ENCODE measurements at places on chromosomes 5 and 9. TPM values are rescaled to one million over a fixed set of nuclear protein-coding genes. Genes with fewer than 3 reads are reported as not detected.

SKP1 gene
- total RNA-seq, result 256 TPM

DNA sequence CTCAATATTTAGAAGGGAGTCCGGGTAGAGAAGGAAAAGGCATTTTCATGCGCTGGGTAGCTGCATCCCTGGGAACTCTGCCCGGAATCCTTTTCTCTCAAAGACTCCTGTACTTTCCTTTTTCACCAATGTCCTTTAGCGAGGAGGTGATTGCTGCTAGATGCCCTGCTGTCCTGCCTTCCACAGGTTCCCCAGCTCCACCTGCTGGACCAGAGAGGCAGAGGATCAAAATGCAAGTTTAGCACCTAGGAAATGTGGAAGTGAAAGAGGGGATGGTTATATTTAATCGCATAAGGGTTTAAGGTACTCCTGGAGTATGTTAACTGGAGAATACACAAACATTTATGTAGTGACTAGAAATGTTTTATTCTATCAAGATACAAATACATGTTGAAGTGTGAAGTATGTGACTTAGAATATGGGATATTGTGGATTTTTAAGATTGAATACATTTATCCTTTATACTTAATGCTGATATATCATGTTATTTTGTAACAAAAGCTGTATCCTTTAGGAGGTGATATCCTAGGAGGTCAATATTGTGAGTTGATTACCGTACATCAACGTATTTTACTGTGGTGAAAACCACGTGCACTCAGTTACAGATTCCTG lies 145.7 kb downstream of the ARHGAP26 start:
- no peak overlapping the region for H3K4me3 ChIP-seq
- H3K27ac ChIP-seq, result no peak overlapping the region
- DNase-seq, result no peak
- no peaks in the 10 kb centered on the region for H3K4me1 ChIP-seq
- no peaks in the 10 kb centered on the region for H3K27me3 ChIP-seq

DNA sequence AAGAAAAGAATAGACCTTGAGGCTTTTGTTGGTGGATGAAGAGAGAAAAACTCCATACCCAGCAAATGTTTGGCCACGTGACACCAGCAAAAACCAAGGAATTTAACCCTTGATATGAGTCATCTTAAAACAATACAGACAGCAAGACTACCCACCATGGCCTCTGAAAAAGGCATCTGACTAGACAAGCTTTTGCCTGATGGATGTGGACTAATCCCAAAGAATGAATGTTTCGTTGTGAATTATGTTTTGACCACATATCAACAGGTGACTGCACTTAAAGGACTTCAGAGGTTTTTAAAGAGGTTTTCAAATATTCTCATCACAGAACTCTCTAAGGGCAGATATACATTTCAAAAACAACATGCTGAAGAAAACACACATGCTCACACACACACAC lies 33.0 kb upstream of the SLC1A3 start:
- H3K27me3 ChIP-seq, result no peaks in the 10 kb centered on the region
- H3K4me1 ChIP-seq, result peaks cover 12% of the 10 kb centered on the region
- H3K36me3 ChIP-seq, result no peaks in the 10 kb centered on the region
- H3K4me3 ChIP-seq, result no peak overlapping the region
- H3K27ac ChIP-seq, result no peak overlapping the region

FAM200C gene
- total RNA-seq, result 3.9 TPM

PRRC2B gene
- 235 TPM for total RNA-seq

DNA sequence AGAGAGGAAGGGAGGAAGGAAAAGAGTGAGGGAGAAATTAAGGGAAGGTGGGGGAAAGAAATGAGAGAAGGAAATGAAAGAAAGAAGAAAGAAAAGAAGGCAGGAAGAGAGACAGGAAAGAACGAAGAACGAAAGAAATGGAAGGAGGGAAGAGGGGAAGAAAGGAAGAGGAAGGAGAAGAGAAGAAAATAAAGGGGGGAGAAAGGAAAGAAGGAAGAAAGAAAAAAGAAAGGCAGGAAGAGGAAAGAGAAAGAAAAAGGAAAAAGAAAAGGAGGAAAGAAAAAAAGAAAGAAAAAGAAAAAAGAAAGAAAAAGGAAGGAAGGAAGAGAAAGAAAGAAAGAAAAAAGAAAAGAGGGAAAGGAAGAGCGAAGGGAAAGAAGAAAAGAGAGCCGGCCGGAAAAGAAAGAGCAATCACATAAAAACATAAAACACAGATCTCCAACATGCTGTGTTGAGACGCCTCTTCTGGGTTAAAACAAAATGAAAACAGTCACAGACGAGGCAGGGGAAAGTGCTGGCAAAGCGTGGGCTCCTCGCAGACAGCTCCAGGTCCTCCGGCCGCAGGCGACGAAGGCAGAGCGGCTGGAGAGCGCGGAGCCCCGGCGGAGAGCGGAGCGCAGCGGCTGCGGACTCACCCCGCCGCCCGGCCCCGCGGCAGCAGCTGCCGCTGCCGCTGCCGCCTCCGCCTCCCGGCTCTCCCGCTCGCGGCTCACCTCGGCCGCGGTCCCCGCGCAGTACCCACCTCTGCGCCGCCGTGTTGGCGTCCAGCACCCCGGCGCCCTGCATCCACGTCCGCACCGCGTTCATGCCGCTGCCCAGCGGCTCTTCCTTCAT lies 896 bp downstream of the EBF1 start:
- peaks cover 16% of the 10 kb centered on the region for H3K36me3 ChIP-seq
- no peaks in the 10 kb centered on the region for H3K27me3 ChIP-seq
- H3K4me3 ChIP-seq, result peak overlapping the region; percentile 93
- DNase-seq, result peak; percentile 79
- peak overlapping the region; percentile 99 for H3K27ac ChIP-seq

DNA sequence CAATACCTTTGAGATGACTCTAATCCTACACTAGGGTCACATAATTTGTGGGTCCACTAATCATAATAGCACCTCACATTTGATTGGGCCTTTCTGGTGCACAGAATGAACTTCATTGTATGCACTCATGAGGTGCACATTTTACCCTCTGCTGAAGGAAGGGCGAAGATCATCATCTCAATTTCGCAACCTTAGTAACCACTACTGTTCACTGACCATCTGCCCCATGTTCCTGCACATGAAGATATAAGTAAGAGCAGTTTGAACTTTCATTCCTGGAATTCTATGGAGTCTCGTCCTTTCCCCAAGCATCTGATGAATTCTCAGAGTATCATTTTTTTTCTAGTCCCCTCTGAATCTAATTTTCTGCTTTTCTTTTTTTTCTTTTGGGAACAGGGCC lies 21.2 kb downstream of the GAS1 start:
- peaks cover 2% of the 10 kb centered on the region for H3K36me3 ChIP-seq
- H3K4me3 ChIP-seq, result no peak overlapping the region
- no peak overlapping the region for H3K27ac ChIP-seq
- H3K4me1 ChIP-seq, result peaks cover 30% of the 10 kb centered on the region

DNA sequence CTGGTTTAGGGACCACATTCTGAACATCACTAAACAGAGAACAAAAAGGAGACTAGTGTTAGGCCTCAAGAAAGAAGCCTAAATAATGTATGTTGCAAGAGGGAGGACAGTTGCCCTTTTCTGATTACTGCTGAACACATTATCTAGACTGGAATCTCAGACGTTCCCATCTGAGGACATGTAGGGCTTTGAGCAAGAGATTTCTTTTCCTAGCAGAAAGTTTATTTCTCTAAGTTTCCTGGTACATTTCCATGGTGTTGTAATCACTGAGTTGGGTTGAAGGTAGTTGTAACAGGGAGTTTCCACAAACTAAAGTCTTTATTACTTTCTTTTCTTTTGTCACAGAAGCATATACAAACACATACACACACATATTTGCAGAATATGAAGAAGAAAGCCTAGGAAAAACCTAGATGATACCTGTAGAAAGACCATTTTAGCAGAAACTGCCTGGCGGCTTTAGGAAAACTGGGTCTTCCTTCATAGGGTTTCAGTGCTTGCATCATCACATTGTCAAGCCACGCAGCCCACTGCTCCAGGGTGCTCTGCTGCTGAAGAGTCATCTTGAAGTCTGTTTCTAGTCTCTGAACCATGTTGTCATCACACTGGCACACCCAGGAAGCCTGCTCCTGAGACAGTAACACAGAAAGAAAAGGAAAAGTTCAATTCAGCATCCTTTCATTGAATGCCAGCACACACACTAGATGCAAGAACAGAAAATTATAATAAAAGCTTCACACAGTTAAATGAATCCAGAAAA lies 269.1 kb downstream of the RFX3 start:
- no peaks in the 10 kb centered on the region for H3K27me3 ChIP-seq
- H3K36me3 ChIP-seq, result peaks cover 5% of the 10 kb centered on the region
- H3K27ac ChIP-seq, result no peak overlapping the region
- DNase-seq, result no peak
- no peak overlapping the region for H3K4me3 ChIP-seq

CDH9 gene
- total RNA-seq, result not detected

GRCh38 chr9:99782962-99783718 lies 38.5 kb upstream of the NR4A3 start:
- DNase-seq, result no peak
- peaks cover 4% of the 10 kb centered on the region for H3K4me1 ChIP-seq
- H3K27me3 ChIP-seq, result peaks cover 2% of the 10 kb centered on the region
- H3K36me3 ChIP-seq, result no peaks in the 10 kb centered on the region
- H3K27ac ChIP-seq, result no peak overlapping the region

GRCh38 chr9:81264516-81264915 lies 424.8 kb downstream of the TLE1 start:
- no peaks in the 10 kb centered on the region for H3K36me3 ChIP-seq
- H3K4me1 ChIP-seq, result peaks cover 16% of the 10 kb centered on the region
- H3K27ac ChIP-seq, result no peak overlapping the region
- H3K27me3 ChIP-seq, result no peaks in the 10 kb centered on the region

GRCh38 chr5:78547183-78547582 lies 101.4 kb downstream of the LHFPL2 start:
- H3K4me1 ChIP-seq, result peaks cover 63% of the 10 kb centered on the region
- H3K27ac ChIP-seq, result peak overlapping the region; percentile 99
- H3K27me3 ChIP-seq, result no peaks in the 10 kb centered on the region

GRCh38 chr5:80763873-80764647 lies 109.3 kb upstream of the DHFR start:
- no peak for DNase-seq
- no peak overlapping the region for H3K27ac ChIP-seq
- no peak overlapping the region for H3K4me3 ChIP-seq
- H3K4me1 ChIP-seq, result peaks cover 7% of the 10 kb centered on the region
- H3K36me3 ChIP-seq, result no peaks in the 10 kb centered on the region

DNA sequence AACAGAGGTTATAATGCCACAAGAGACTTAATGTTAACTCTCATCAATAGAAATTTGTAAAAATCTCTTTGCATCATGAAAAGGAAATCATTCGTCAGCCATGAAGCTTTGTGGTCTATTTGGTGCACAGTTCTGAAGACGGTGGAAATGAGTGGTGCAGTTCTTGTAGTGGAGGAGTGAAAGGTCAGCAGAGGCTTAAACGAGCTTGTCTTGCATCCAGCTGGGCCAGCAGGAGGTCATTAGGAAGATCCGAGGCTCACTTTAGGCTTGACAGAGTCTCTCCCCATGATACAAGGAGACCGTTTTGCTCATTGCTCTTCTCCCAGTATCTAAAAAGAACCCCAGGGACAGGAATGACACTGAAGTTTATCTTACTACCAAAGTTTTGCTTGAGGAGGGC lies 440.8 kb downstream of the BNC2 start:
- H3K4me3 ChIP-seq, result no peak overlapping the region
- H3K27ac ChIP-seq, result no peak overlapping the region
- no peak for DNase-seq
- H3K36me3 ChIP-seq, result peaks cover 1% of the 10 kb centered on the region
- peaks cover 12% of the 10 kb centered on the region for H3K4me1 ChIP-seq

GRCh38 chr5:119795768-119796167 lies 166.4 kb downstream of the FAM170A start:
- H3K27ac ChIP-seq, result no peak overlapping the region
- H3K27me3 ChIP-seq, result no peaks in the 10 kb centered on the region
- no peaks in the 10 kb centered on the region for H3K36me3 ChIP-seq
- no peak overlapping the region for H3K4me3 ChIP-seq
- no peak for DNase-seq

GRCh38 chr5:54108136-54108535 lies 202.2 kb downstream of the ARL15 start:
- H3K36me3 ChIP-seq, result no peaks in the 10 kb centered on the region
- H3K27me3 ChIP-seq, result no peaks in the 10 kb centered on the region
- no peak overlapping the region for H3K27ac ChIP-seq
- DNase-seq, result no peak

- no peak for DNase-seq
- H3K27me3 ChIP-seq, result peaks cover 7% of the 10 kb centered on the region
- H3K4me1 ChIP-seq, result peaks cover 7% of the 10 kb centered on the region
- H3K4me3 ChIP-seq, result peak within 1 kb of the TSS; percentile 67
- no peak within 1 kb of the TSS for H3K27ac ChIP-seq
Measured at GRCh38 chr5:76952795-76953536, at the start of gene CRHBP. Gene CRHBP (plus strand): TSS chr5:76953045. CDS start chr5:76953135, 90 bp downstream.

- DNase-seq, result no peak
- no peaks in the 10 kb centered on the region for H3K36me3 ChIP-seq
- H3K27ac ChIP-seq, result no peak overlapping the region
- no peaks in the 10 kb centered on the region for H3K4me1 ChIP-seq
- peaks cover 3% of the 10 kb centered on the region for H3K27me3 ChIP-seq
- H3K4me3 ChIP-seq, result no peak overlapping the region
Measured at GRCh38 chr9:91659529-91660495, 236.2 kb upstream of the NFIL3 start.

DNA sequence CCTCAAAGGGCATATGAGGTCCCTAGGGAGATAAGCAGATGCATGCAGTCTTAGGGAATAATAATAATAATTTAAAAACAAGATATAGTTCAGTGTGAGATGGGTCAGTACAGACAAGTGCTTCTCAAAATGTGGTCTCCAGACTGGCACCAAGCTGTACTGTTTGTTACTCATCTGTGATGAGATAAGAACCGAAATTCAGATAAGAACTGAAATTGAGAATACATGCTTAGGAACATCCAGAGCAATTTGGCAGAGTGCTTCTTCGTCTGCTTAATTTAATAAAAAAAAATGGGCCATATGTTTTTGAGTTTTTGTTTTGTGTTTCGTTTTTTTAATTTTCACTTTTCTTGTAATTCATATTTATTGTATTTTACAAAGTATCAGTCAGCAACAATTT lies 86.5 kb upstream of the SGCD start:
- H3K27ac ChIP-seq, result no peak overlapping the region
- no peak overlapping the region for H3K4me3 ChIP-seq
- no peaks in the 10 kb centered on the region for H3K36me3 ChIP-seq
- no peaks in the 10 kb centered on the region for H3K4me1 ChIP-seq
- H3K27me3 ChIP-seq, result peaks cover 2% of the 10 kb centered on the region

NEURL1B gene
- 5.4 TPM for total RNA-seq

DNA sequence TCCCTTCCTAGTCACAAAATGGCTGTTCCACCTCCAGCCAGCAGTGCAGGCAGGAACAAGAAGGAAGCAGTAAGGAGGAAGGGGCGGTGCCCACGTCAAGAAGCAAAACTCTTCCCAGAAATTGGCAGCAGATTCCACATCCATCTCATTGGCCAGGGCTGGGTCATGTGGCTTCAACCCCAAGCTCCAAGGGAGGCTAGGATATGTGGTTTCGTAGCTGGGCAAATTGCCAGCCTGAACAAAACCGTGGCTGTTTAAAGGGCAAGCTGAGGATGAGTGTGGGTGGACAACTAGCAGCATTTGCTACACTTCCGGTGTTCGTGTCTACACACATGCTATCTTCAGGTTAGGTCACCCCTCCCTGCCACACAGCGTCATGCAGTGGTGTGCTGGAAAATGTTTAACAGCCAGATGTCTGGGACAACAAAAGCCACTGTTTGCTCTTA lies 92.1 kb upstream of the MAP1B start:
- H3K27ac ChIP-seq, result no peak overlapping the region
- H3K4me3 ChIP-seq, result no peak overlapping the region
- DNase-seq, result no peak
- H3K27me3 ChIP-seq, result peaks cover 7% of the 10 kb centered on the region
- H3K36me3 ChIP-seq, result no peaks in the 10 kb centered on the region
